WTC11 (cell line): ENCODE measurements at places on chromosomes 12 and 14. TPM values are rescaled to one million over a fixed set of nuclear protein-coding genes. Genes with fewer than 3 reads are reported as not detected.

Gene TTC8
- total RNA-seq: 13.8 to 15.5 TPM (median 14.8 TPM) in 3 replicates

- DNase-seq: peak; percentile 40
Observed at GRCh38 chr12:26691234-26691970, 141.6 kb downstream of the ITPR2 start.

Gene BDKRB1
- total RNA-seq: 0.11 to 0.27 TPM in 2 of 3 replicates, not detected in the other

GRCh38 chr12:77591959-77592743, 238.5 kb upstream of the NAV3 start:
- no peak for DNase-seq

Gene NGB
- 0.14 to 0.46 TPM (median 0.33 TPM) in 3 replicates for total RNA-seq

GRCh38 chr12:96985515-96986362, 78.7 kb downstream of the NEDD1 start:
- peak; percentile 63 for DNase-seq

GRCh38 chr14:86050072-86050683, 520.2 kb downstream of the FLRT2 start:
- DNase-seq: no peak

- peak; percentile 56 for DNase-seq
Observed at GRCh38 chr14:24411443-24412389, 12.9 kb downstream of the NYNRIN start.
